Stimulated activated CD4-positive, alpha-beta T cell treated with anti-CD3 and anti-CD28 coated beads, Interleukin-15, amount 100 ng/mL, for 1 hour (primary cell): ENCODE measurements at places on chromosomes 13 and 19.

DNA sequence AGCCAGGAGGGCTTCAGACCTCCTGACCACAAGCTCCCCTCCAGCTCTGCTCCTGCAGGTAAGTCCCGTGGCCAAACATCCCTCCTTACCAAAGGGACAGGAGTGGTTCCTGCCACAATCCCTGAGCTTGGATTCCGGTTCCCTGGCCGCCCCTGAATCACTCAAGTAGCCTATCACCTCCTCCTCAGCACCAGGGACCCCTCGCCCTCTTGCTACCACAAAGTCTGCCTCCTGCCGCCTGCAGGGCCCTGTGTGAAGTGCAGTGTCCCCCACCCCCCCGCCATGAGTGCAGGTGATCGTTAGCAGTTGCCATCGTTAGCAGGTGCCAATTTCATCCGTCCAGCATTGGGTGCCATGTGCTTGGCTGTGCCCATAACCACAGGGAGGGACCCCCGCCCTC is 40.8 kb upstream of the RANBP3 start:
- no peak for DNase-seq

- DNase-seq, result no peak
Observed at GRCh38 chr13:33178209-33178840, 107.2 kb downstream of the STARD13 start.

DNA sequence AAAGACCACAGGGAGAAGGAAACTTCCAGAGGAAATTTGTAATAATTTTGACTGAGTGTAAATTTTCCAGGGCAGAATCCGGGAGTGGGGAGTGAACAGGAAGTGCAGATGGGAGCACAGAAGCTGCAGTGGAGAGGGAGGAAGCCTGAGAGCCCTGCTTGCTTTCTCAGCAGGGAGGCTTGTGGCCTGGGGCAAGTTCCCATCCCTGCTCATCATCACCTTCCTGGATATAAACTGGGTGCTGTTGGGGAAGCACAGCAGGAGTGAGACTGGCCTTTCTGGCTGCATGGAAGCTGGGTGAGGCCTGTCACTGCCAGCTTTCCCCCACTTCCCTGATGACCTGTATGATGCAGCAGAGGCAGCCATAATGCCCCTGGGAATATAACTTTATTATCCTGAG is 532.9 kb downstream of the SLITRK6 start:
- no peak for DNase-seq

DNA sequence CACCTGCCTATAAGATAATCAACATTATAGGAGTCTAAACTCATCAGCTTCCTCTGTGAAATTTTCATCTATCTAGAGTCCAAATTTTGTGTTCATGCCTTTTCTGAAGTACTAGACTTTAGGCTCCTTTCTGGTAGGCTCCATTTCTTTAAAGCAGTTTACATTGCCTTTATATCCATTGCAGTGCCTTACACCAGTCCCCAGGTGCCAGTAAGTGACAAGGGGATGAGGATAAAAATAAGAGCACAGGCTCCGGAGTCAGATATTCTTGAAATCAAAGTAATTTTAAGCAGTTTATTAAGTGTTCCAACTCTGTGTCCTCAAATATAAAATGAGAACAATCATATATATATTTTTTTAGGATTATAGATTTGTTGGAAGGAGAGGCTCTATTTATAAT is 10.6 kb upstream of the CYSLTR2 start:
- DNase-seq, result no peak

DNA sequence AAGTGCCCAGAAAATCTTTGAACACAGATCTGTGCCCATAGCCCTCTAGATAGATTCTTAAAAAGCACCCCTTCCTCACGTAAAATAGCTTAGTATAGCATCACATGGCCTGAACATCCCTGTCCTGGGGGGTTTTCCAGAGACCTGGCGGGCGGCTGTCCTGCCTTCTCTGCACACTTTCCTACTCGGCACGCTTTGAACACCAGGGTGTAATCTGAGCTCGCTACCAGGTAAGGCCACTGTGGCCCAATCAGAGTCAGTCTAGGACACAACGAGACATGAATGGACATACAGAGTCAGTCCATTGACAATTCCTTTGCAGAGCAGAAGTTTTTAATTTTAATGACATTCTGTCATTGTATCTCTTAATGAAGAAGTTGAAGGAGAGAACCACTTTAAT is 8.1 kb downstream of the CYP2A13 start:
- no peak for DNase-seq

- DNase-seq, result peak; percentile 3
Observed at GRCh38 chr13:39892721-39893685, 237.5 kb downstream of the COG6 start.

- DNase-seq, result no peak
Observed at GRCh38 chr19:30997222-30997621, 352.0 kb downstream of the TSHZ3 start.

DNA sequence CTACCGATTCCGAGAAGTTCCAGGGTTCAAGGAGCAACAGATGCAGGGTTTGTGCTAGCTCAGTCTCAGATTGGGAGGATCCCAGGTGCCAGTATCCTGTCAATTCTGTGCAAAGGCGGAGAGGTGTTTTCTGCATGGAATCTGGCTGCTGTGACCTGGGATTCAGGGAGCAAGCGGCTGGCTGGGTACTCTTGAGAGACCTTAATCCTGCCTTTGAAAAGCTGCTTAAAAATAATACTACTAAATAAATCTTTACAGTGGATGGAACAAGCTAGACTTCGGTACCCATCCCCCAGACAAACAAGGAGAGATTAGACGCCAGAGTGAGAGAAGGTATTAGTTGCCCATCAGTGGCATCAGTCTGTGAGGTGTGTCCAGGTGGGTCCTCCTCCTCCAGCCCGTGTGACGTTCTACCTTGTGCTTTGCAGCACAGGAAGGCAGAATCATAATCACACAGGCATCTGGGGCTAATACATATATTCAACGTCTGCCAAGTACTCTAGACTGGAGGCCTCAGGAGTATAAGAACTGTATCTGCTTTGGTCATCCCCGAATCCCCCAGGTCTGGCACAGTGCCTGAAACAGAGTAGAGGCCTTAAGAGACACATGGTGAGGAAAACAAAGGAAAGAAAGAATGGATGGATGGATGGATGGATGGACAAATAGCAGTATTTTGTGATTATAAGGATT is 230.6 kb downstream of the ZNF536 start:
- no peak for DNase-seq

- DNase-seq, result no peak
Observed at GRCh38 chr13:43074824-43075510, 51.6 kb downstream of the DNAJC15 start.

- DNase-seq, result no peak
Observed at GRCh38 chr19:7959211-7959610, 15.7 kb upstream of the TIMM44 start.

- DNase-seq, result no peak
Observed at GRCh38 chr13:59562924-59563323, 600.8 kb downstream of the DIAPH3 start.

- no peak for DNase-seq
Observed at GRCh38 chr19:41882568-41883462, at the start of gene ARHGEF1. ARHGEF1 (plus strand) TSS chr19:41883184; CDS start chr19:41888083, 4,899 bp downstream.

DNA sequence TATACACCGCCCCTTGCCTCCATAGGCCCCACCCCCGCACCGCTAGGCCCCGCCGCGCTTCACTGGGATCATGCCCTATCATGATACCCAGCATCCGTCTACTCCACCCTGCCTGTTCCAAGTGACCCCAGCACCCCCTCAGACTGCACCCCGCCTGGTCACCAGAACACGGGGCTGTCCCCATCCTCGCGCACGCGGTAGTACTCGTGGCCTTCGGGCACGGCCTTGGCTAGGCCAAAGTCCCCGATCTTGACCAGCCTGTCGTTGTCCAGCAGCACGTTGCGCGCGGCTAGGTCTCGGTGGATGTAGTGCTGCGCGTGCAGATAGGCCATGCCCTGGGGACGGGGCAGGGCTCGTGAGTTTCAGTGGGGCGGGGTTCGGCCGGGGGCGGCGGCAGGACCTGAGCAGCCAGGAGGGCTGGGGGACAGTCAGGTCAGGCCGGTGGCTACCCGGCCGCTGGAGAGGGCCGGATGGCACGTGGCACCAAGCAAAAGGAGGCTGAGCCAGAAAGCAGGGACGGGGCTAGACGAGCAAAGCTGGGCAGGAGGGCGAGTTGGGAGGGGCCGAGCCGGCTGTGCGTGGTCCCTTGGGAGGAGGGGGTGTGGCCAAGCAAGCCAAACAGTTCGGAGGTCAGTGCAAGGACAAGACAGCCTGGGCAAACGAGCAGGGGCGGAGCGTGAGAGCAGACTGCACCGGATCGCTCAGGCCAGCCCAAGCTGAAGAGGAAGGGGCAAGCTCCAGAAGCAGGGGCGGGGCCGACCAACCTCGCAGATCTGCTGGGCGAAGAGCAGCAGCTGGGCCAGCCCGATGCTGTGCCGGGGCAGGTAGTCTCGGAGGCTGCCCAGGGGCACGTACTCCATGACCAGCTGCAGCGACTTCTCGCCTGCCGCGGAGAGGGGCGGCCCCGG is 13.6 kb upstream of the ICAM3 start:
- no peak for DNase-seq

DNA sequence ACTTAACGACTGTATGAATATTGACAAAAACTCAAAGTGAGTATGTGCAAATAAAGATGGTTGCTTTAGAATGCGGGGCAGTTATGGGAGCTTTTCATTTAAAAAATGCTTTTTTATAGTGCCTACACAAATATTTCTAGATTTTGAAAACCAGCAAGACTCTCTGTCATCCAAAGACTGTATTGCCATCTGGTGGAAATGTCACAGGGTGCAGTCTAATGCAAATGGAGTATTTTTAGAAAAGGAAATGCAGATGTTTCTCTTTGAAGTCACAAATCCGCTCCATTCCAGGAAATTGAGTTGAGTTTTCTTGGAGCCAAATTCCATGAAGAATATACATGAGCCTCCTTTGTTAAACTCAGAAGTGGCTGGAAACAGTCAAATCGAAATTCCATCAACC is 2.3 kb upstream of the C1QTNF9B start:
- DNase-seq, result no peak

GRCh38 chr19:35557539-35558399 is 5.7 kb downstream of the ATP4A start:
- DNase-seq, result peak; percentile 46

DNA sequence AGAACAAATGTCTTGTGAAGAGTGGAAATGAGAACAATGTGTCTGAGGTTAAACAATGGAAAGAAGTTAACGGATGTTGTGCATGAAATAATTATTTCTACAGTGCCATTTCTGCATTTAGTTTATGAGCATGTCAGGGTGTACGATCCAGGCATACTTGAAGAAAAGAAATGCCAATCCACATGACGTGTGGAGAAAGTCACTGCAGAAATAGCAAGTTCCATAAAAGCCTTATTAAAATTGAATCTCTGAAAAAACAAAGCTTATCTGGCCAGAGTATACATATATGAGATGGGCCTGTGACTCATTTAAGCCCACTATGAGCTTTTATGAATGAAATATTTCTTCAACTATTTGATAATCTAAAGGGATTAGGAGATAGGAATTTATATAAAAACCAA is 426.1 kb downstream of the EFNB2 start:
- no peak for DNase-seq

DNA sequence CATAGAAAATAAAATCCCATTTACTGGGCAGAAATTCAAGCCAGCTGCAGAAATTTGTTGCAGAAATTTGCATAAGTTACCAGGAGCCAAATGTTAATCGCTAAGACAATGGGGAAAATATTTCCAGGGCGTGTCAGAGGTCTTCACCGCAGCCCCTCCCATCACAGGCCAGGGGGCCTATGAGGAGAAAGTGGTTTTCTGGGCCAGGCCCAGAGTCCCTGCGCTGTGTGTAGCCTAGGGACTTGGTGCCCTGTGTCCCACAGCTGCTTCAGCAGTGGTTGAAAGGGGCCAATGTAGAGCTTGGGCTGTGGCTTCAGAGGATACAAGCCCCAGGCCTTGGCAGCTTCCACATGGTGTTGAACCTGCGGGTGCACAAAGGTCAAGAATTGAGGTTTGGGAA is 278.9 kb upstream of the PCDH9 start:
- no peak for DNase-seq

DNA sequence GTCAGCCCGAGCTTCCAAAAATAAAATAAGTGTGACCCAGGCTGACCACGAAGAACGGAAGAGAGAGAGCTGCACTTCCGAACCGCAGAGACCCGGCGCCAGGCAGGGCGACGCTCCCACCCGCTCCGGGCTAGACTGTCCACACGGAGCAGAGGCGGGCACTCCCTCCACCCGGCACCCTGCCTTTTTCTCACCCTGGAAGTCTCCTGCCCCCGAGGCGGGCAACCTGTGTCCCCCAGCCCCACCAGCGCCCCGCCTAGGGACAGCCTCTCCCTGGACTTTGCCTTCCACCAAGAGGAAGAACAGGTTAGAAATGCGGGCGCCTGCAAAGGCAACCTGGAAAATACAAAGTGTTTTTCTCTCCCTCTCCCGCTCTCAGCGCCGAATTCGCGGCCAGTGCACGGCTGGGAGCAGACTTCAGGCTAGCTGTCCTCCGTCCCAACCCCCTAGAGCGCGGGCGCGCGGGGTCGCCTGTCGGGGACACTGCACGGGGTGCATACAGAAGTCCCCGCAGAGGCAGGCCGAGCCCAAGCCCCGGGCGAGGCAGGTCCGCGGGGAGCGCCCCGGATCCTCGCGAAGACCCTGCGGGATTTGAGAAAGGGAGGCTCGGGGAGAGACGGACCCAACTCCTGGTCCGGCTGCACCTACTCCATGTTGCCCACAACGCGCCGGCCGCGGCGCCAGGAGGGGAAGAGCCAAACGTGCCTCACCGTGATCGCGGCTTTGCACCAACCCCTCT is 845 bp downstream of the SPRY2 start:
- DNase-seq, result no peak

- no peak for DNase-seq
Observed at GRCh38 chr19:31350693-31351055, 1.4 kb upstream of the TSHZ3 start.

GRCh38 chr19:39155114-39155700 is 29.6 kb downstream of the PAK4 start:
- no peak for DNase-seq

- no peak for DNase-seq
Observed at GRCh38 chr13:31805841-31806240, 66.5 kb downstream of the RXFP2 start.

GRCh38 chr13:34025746-34026145 is 207.8 kb downstream of the RFC3 start:
- no peak for DNase-seq
